ENCODE measurements at places on chromosomes 12 and 14.

DNA sequence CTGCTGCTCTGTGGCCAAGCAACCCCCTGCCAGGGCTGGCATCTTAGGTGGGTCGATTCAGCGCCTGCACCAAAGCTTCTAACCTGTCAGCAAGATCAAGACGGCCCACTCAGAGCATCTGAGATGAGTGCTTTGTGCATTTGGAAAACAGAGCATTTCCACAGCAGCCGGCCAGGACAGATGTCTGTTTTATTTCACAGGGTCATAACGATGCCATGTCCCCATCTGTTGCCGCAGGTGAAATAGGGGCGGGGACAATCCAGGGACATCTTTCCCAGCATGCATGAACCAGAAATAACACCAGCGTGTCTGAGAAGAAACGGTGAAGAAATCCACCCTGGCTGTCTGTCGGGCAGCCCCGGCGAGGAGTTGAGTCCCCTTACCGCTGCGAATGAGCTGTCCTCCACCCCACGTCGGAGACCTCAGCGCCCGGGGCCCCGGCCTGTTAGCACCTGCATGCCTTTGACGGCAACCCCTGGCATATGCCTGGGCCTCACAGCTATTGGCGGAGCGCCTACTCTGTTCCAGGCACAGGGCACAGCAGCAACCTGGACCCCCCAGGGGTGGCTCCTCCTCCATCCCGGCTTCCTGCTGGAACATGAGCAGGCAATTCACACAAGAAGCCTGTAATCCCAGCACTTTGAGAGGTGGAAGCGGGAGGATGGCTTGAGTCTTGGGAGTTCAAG, 30.6 kb upstream of the ULK1 start:
- DNase-seq: no peak

DNA sequence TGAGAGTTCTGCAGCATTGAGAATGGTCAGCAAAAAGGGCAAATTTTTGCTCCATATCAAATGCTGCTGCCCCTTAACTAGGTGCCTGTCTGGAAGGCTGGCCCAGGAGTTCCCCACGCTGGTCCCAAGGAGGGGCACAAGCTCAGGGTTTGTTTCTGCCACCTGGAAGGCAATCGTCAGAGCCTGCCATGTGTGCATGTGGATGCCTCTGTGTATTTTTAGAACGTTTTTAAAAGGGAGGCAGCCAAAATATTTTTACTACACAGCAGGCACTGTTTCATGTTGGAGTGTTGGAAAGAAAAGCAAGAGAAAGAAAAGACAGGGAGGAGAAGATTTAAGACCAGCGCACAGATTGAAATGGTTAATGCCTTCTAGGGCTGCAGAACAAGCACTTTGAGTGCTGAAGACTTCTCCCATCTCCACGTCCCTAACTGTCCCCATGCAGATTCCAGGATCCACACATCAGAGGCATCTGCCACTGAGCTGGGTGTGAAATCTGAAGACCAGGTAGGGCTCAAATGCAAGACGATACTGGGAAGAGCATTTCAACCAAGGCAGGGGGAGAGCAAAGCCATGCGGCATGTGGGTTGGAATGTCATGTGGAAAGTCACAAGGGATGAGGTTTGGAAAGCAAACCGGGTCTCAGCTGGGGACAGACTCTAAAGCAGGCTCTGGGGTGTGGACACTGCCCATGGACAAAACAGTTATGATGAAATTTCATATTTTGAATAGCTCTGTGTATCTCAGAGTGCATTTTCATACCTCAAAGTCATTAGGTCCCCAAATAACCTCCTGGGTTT, 557.2 kb downstream of the BCL11B start:
- no peak for DNase-seq

DNA sequence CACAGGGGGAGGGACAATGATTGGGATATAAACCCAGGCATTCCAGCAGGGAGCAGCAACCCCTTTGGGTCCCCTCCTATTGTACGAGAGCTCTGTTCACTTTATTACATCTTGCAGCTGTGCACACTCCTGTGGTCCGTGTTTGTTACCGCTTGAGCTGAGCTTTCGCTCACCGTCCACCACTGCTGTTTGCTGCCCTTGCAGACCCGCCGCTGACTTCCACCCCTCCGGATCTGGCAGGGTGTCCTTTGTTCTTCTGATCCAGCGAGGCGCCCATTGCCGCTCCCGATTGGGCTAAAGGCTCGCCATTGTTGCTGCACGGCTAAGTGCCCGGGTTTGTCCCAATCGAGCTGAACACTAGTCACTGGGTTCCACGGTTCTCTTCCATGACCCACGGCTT, 64.1 kb downstream of the E2F7 start:
- DNase-seq: no peak

- DNase-seq: no peak
These were observed 43.6 kb upstream of the TRIM9 start for GRCh38 chr14:51138404-51139103.

DNA sequence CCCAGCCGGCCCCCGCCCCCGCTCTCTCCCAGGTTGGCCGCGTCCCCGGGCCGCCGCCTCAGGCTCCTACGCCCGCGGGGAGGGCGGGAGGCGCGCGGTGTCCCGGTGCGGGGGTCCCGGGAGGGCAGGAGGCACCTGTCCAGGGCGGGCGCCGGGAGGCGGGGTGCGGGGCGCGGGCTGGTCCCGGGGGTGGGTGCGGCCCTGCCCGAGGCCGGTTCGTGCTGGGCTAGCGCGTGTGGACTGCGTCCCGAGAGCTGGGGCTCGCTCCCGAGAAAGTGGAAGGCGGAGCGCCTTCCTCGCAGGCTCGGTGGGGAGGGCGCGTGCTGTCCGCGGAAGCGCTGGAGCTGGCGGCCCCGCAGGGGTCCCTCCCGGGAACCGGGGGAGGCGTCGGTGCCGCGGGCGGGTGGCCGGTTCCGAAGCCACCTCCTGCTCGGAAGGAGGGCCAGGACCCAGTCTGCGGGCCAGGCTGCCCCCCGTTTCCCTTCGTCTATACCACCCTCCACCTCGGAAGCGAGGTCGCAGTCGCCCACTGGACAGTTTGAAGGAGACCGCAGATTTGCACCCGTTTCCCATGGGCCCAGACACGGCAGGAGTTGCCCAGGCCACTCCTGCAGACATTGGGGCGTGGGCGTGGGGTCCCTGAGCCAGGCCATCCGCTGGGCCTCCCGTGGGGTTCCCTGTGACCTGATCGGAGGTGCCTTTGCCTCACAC, 636 bp downstream of the ZFYVE21 start:
- no peak for DNase-seq

DNA sequence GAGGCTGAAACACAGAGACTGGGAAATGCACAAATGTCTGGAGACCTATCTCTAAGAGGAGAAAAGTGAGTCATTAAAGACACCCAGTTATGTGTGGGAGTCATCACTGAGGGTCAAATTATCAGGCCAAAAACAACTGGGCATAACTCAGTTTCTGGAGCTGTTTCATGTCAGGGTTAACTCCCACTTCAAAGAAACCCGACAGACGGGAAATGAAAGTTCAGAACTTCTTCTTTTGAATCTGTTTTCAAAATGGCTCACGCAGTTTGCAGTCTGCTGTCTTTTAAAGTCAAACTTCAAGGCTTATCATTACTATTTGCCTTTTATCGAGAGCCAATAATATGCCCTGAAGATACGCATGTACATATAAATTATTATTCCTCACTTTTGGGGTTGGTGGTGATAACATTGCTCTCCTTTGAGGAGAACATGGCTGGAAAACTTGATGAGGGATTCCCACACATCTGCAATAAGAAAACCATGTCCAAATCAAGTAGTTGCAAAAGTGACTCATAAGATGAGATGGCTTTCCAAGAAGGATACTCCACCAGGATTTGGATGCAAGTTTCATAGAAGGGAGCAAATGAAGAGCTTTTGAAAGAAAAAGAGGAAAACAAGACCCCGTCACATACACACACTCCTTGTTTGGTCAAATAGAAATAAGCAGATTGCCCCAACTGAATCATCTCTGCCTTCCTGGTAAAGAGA, 341.4 kb downstream of the ADAMTS20 start:
- DNase-seq: no peak

- no peak for DNase-seq
These were observed 66.6 kb downstream of the DIO3 start for GRCh38 chr14:101627915-101628262.

GRCh38 chr14:24361326-24361725, 6.7 kb upstream of the NFATC4 start:
- DNase-seq: no peak

DNA sequence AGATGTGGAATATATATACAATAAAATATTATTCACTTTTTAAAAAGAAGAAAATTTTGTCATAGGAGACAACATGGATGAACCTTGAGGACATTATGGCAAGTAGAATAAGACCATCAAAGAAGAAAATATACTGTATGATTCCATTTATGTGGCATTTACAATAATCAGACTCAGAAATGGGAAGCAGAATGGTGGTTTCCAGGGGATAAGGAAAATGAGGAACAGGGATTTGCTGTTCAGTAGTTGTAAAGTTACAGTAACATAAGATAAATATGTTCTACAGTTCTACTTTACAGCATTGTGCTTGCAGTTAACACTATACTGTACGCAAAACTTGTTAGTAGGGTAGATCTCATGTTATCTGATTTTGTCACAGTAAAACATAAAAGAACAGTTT, 1271.0 kb downstream of the LRFN5 start:
- DNase-seq: no peak

DNA sequence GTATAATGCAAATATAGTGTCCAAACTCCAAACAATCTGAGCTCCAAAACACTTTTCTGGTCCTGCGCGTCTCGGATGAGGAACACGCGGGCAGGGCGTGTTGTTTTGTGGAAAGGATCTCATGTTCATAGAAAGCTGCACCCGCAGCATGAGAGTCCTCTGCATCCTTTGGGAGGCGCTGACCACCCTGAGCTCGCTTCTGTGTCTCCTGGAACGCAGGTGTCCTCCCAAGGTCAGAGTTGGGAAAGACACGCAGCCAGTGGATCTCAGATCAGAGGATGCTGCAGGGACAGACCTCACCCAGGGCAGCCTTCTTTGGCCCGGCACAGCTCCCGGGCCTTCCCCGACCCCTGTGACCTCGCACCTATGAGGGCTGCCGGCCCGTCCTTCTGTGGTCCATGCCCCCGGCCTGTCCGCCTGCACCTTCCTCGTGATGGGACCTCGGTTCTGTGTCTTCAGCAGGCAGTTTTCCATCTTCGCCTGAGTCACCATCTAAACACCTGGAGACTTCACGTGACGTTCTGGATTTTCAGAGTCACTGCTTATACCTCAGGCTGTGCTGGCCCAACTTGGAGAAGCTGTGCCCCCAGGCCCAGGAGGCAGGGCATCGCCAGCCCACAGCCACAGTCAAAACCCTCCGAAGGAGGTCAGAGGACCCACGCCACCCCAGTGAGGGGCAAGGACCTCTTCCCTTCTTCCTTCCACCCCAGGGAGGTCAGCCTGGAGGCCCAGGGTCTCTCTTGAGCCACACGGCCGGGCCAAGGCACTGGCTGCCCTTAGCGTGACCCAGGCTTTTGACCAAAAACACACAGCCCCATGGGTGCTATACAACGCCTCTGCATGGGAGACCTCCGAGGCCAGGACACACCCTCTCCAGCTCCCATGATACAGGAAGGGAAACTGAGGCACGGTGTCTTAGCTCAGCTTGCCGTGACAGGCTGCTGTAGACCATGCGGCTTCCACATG, 25.9 kb downstream of the MMP17 start:
- no peak for DNase-seq

GRCh38 chr14:55921511-55921910, 196.7 kb upstream of the PELI2 start:
- no peak for DNase-seq

DNA sequence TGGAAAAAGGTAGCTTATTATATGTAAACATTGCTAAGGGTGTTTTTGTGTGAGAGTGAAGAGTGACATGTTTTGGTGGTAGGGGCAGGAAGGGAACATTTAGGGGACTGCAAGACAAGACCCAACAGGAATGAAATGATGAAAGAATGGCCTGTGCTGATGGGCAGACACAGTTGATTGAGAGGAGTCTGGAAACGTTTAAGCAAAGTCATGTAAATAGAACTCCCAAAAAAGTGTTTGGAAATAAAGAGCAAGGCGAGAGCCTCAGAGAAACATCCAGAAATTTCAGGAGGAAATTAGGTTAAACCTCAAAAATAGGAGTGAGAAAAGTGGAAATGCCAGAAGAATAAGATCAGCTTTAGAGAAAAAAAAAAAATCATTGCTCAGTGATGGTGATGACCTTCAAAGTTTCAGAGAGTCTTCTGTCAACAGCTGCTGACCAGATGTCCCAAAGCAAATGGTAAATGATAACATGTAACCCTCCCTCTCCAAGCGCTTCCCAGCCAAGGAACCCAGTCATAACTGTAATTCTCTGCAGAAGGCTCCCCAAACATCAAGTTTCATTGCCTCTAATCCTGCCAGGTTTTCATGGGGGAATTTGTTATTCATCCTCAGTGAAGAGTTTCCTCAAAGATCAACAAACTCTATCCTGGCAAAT, 223.2 kb upstream of the FAR2 start:
- DNase-seq: no peak

DNA sequence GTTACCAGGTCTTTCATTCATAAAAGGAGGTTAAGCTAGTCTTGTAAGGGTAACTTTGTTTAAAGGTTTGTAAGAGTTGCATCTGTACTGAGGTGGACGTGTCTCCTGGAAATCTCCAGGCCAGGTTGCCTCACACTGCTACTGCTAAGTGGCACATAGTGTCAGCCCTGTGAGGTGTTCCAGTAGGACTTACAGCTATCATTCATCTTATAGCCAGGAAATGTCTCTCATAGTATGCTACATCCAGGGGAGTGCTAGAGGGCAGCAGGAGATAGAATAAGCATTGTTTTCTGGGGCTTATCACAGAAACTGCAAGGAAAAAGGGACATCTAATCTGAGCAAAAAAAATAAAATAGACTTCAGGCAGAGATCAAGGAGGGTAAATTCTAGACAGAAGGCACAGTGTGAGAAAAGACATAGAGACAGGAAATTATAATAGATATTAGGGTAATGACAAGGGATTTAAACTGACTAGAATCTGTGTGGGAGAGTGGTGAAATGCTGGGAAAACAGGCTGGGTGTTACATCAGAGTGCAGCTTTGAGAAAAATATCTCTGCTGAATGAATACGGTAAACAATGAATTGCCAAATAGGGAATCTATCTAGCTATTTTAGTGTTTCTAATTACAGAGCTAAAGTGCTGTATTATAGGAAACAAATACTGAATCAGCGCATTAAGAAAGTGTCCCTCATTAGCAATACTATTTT, 205.1 kb upstream of the ABCD2 start:
- no peak for DNase-seq

- DNase-seq: peak; percentile 74
These were observed 67.0 kb downstream of the PRMT8 start for GRCh38 chr12:3557791-3558620.

DNA sequence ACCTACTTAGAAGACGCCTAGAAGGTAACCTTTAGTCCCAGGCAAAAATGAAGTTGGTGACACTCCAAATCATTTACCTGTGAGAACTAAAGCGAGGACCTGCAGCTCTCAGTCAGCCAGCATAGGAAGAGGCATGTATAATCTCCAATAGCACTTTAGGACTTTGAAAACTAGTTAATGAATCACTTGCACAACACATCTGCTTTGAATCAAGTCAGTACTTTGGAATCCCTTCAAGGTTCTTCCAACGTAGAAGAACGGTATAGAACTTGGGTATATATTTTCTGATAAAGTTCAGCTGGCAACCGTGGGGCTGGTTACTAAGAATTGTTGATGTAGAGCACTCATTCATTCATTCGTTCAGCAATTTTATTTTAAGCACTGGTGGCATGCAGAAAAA, 251.9 kb downstream of the TMEM132D start:
- no peak for DNase-seq

All from mesenteric fat pad (tissue), 1 donor.